ENCODE measurements at places on chromosomes 1 and 21. TPM values are rescaled to one million over a fixed set of nuclear protein-coding genes. Genes with fewer than 3 reads are reported as not detected.
A peak's percentile ranks its signal among the peaks of the same experiment; 100 is the strongest.

DNA sequence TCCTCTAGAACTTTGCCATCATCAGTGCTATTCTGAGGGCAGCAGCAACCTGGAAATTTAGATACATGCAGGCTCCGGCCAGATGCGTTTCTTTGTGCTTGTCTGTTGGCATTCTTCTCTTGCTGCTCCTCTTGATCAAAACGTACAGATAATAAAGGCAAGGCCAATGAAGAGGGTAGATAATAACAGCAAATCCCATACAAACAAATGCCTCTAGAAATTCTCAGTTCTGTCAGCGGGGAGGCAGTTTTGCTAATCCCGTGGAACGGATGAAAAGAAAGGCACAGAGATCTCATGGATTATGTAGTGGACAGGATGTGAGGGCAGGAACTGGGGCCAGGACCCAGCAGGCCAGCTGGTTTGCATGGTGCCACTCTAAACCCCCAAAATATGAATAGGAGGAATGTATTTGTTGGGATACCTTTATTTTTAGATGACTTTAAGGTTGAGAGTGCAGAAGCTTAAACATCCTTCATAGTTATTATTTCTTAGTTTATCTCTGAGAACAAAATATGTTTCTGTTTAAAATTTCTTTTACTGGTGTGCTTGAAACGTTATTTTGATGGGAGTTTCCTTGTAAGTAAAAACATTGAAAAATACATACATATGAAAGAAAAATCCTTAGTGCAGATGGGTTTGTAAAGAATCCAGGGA is 1.5 kb downstream of the ITSN1 start:
- no peak overlapping the region for H3K4me3 ChIP-seq
- H3K36me3 ChIP-seq = no peaks in the 10 kb centered on the region
- no peak for DNase-seq

DNA sequence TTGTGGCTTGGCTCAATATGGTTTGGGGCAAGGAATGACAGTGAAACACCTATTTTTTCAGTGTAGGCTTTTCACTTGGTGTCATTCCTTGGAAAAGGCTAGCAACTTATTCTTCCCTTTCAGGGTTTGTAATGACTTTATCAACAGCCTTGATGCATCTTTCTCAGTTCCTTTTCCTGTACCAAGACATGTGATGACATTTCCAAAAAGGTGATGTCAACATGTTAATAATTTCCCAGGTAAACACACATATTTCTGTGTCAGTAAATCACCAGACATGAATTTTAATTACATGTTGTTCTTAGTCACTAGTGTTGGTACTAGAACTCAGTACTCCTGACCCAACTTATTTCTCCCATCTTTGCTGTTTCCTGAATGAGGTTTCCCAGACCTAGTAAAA is 37.8 kb upstream of the RRP15 start:
- no peaks in the 10 kb centered on the region for H3K27me3 ChIP-seq
- no peaks in the 10 kb centered on the region for H3K36me3 ChIP-seq
- no peak overlapping the region for H3K4me3 ChIP-seq
- no peak for DNase-seq
- H3K27ac ChIP-seq = no peak overlapping the region

DNA sequence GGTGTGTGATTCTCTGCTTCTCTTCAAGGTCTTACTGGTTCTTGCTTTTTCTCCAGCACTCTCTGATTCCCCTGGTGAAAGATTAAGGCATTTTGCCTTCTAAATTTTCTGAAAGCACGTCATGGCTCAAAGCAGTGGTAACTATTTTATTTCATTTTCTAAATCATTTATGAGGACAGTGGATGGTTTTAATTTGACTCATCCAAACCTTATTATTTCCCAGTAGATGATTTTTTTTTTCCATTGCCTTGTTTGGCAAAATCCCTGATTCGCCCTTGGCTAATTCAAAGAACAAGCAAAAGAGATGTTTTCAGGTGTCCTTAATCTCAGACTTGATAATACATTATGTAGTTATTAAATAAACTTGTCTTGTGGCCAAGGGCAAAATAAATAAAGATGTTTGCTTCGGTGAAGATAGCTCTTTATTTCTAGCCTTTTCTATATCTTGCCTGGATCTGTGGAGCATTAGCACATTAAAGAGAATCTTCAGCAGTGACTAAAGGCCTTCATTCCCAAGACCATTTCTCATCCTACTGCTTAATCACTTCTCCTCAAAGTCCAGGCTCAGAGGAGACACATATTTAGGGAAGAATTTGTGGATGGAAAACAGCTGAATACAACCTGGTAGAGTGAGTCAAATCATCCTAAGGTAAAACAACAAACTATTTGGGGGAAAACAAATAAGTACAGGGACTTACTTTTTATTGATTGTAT is 359.8 kb downstream of the DUSP10 start:
- DNase-seq = no peak
- no peaks in the 10 kb centered on the region for H3K4me1 ChIP-seq
- H3K36me3 ChIP-seq = no peaks in the 10 kb centered on the region
- no peak overlapping the region for H3K27ac ChIP-seq
- H3K4me3 ChIP-seq = no peak overlapping the region
- no peaks in the 10 kb centered on the region for H3K27me3 ChIP-seq

- H3K27me3 ChIP-seq = no peaks in the 10 kb centered on the region
- H3K4me3 ChIP-seq = no peak overlapping the region
- H3K36me3 ChIP-seq = no peaks in the 10 kb centered on the region
- H3K27ac ChIP-seq = no peak overlapping the region
Measured at GRCh38 chr21:26583769-26584168, 10.7 kb upstream of the CYYR1 start.

- no peaks in the 10 kb centered on the region for H3K36me3 ChIP-seq
- no peaks in the 10 kb centered on the region for H3K27me3 ChIP-seq
- no peak overlapping the region for H3K27ac ChIP-seq
- no peak for DNase-seq
- no peaks in the 10 kb centered on the region for H3K4me1 ChIP-seq
- H3K4me3 ChIP-seq = no peak overlapping the region
Measured at GRCh38 chr1:104979651-104980050, 1230.0 kb downstream of the AMY1C start.

- H3K4me3 ChIP-seq = no peak overlapping the region
- no peaks in the 10 kb centered on the region for H3K27me3 ChIP-seq
- no peaks in the 10 kb centered on the region for H3K4me1 ChIP-seq
- peaks cover 36% of the 10 kb centered on the region for H3K36me3 ChIP-seq
Measured at GRCh38 chr1:205714190-205714905, 34.0 kb upstream of the SLC45A3 start.

DNA sequence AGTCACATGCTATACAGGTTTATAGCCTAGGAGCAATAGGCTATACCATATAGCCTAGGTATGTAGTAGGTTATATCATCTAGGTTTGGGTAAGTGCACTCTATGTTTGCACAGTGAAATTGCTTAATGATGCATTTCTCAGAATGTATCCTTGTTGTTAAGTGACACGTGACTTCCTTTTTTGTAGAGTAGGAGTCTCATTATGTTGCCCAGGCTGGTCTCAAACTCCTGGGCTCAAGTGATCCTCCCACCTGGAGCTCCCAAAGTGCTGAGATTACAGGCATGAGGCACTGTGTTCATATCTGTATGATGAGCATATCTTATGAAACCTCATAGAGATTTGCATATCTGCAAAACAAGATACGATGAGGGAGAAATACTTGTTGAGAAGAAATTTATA is 13.8 kb upstream of the ABCB10 start:
- no peaks in the 10 kb centered on the region for H3K36me3 ChIP-seq
- DNase-seq = no peak
- no peaks in the 10 kb centered on the region for H3K4me1 ChIP-seq
- H3K27me3 ChIP-seq = no peaks in the 10 kb centered on the region
- H3K4me3 ChIP-seq = no peak overlapping the region

DNA sequence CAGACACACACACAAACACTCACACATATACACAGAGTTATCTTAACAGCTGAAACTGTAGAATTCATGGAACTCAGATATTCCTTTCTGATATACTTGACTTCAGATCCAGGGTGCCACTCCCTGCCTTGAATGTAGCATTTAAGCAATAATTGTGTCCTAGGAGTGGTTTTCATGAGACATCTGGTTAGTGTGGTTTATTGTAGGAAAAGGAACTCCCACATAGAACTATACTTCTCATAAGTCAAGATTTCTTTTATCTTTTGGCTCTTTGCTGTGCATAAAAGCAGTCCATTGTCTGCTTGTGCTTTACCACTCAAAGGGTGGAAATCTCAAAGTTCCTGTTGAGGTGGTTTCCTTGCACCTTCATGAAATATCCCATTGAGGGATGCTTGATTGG is 272.6 kb upstream of the SGIP1 start:
- H3K4me3 ChIP-seq = no peak overlapping the region
- H3K4me1 ChIP-seq = peaks cover 22% of the 10 kb centered on the region
- no peaks in the 10 kb centered on the region for H3K36me3 ChIP-seq
- no peak overlapping the region for H3K27ac ChIP-seq

DNA sequence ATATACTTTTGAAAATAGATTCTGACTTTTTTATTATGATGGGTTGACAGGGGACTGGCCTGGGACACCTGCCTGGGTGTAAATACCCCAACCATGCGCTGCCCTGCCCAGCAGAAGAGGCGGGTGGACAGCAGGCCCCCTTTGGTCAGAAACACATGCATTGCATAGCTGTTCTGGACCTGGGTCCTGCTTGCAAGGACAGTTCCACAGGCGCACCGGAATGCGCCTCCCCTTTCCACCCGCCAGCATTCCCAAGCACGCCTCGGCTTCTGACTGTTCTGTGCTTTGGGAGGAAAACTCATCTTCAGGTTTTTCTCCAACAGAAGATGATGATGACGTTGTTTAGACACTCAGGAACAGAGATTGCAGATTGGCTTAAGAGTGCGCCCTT is 428 bp upstream of the ZNF678 start:
- peak overlapping the region; percentile 74 for H3K4me3 ChIP-seq
- H3K27me3 ChIP-seq = no peaks in the 10 kb centered on the region
- DNase-seq = no peak

GRCh38 chr1:119794876-119795240 is 16.4 kb downstream of the REG4 start:
- no peaks in the 10 kb centered on the region for H3K4me1 ChIP-seq
- no peak overlapping the region for H3K4me3 ChIP-seq
- H3K27me3 ChIP-seq = no peaks in the 10 kb centered on the region
- no peaks in the 10 kb centered on the region for H3K36me3 ChIP-seq

DNA sequence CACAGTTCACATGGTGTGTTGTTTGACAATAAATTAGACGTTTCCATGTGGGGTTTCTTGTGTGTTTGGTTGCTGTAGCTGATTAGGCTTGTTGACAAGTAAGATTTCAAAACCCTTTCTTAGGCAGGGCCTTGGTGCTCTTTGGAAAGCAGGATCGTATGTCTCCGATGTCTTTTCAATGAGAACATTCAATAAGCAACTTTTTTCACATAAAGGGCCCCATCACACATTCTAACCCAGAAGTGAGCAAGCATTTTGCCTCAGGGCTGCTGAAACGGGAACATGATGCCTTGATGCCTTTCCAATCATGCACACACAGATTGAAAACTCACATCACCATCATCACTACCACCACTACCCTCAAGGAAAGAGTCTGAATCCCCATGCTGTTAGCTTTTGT is 33.1 kb downstream of the LPAR3 start:
- H3K27me3 ChIP-seq = no peaks in the 10 kb centered on the region
- H3K4me3 ChIP-seq = no peak overlapping the region
- H3K27ac ChIP-seq = no peak overlapping the region
- DNase-seq = no peak

DNA sequence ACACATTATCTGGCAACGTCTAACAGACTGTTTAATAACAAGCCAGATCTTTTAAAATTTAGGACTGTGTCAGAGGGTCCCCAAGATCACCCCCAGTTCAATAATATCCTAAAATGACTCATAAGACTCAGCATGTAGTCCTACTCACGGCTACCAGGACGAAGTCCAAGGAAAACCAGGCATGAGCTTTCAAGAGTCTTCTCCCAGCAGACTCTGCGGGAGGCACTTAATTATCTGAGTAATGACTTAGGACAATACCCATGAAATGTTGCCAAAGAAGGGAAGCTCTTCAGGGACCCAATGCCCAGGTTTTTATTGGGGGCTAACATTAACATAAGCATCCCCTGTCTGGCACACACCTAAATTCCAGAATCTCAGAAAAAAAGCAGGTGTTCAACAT is 7.0 kb downstream of the HFM1 start:
- H3K4me1 ChIP-seq = no peaks in the 10 kb centered on the region
- no peak overlapping the region for H3K27ac ChIP-seq
- H3K36me3 ChIP-seq = no peaks in the 10 kb centered on the region
- no peaks in the 10 kb centered on the region for H3K27me3 ChIP-seq
- H3K4me3 ChIP-seq = no peak overlapping the region

DNA sequence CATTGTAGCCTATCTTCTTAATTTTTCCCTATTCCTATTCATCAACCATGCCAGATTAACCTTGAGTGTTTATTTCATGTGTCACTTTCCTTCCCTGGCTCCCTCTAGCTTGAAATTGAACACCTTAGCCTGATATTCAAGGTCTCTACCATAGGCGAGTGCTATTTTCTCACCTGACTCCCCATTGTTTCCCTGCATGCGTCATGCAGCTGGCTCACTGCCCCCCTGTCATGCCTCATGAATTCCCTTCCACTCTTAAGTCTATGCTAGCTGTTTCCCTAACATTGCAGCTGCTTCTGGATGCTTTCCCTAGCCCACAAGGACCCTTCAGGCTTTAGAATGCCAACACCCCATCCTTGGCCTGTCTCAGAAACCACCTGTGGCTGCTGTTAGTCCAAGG is 56.7 kb upstream of the CD1D start:
- no peak overlapping the region for H3K4me3 ChIP-seq
- H3K36me3 ChIP-seq = no peaks in the 10 kb centered on the region
- DNase-seq = no peak
- H3K27ac ChIP-seq = no peak overlapping the region

DNA sequence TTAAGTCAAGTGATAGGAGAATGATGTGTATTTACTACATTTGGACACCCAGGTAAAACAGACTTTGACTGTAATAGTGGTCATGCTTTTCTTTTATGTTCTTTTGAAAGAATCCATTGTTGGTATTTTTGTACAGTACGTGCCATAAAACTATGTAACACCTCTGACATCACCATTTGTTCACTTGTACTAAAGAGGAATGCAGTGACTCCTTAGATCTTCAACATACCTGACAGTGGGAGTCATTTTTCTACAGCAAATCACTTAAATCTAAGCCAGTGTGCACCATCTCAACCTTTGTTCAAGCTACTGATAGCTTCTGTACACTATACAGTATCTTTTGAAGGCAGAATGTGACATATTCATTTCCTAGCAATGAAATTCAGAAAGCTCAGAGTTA is 6.3 kb upstream of the PLD5 start:
- no peaks in the 10 kb centered on the region for H3K27me3 ChIP-seq
- H3K36me3 ChIP-seq = no peaks in the 10 kb centered on the region
- H3K4me3 ChIP-seq = no peak overlapping the region
- DNase-seq = no peak

GRCh38 chr1:18955441-18956192 is 859 bp downstream of the IFFO2 start:
- peak overlapping the region; percentile 58 for H3K4me3 ChIP-seq
- peaks cover 65% of the 10 kb centered on the region for H3K4me1 ChIP-seq
- peak overlapping the region; percentile 98 for H3K27ac ChIP-seq
- H3K27me3 ChIP-seq = no peaks in the 10 kb centered on the region

GSTM5 gene
- total RNA-seq = not detected

LCE5A gene
- total RNA-seq = not detected

TDRD5 gene
- not detected for total RNA-seq

All from CD4-positive, alpha-beta memory T cell (primary cell).